ENCODE measurements at places on chromosomes 12 and 14. TPM values are rescaled to one million over a fixed set of nuclear protein-coding genes. Genes with fewer than 3 reads are reported as not detected.

- H3K4me1 ChIP-seq = peaks cover 6% of the 10 kb centered on the region
- peaks cover 2% of the 10 kb centered on the region for H3K27me3 ChIP-seq
- no peak for DNase-seq
Observed at GRCh38 chr12:132163911-132164288, 19.6 kb downstream of the NOC4L start.

DNA sequence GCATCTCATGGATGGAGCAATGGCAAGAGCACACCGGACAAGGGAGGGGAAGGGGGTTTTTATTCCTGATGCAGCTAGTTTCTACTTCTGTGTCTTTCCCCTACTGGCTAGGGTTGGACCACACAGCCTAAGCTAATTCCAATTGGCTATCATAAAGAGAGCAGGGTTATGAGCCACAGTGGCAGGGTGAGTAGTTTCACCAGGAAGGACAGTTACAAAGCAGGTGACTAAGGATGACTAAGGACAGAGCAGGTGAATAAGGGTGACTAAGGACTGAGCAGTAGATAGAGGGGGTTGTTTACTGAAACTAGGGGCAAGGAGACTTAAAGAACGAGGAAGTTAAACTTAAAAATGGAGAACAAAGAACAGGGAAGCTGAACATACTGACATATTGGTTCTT is 321.4 kb upstream of the SEL1L start:
- H3K36me3 ChIP-seq = peaks cover 9% of the 10 kb centered on the region
- H3K4me3 ChIP-seq = no peak overlapping the region
- DNase-seq = no peak
- no peak overlapping the region for H3K27ac ChIP-seq

DNA sequence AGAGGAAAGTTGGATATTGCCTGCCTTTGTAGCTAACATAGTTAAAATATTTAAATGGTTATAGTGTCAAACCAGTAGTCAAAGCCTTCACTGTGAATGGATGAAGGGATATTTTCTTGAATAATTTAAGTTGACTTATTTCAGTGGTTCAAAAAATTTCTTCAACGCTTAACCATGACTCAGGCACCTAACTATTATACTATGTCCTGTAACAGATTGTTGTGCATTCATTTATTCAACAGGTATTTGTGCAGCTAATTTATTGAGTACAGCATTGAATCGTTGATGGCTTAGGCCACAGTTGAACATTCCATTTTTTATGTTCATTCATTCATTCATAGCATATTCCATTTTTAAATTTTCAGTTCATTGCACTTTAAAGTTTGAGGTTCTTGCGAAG is 9.2 kb downstream of the HIF1A start:
- H3K36me3 ChIP-seq = no peaks in the 10 kb centered on the region
- H3K4me1 ChIP-seq = peaks cover 78% of the 10 kb centered on the region
- no peak overlapping the region for H3K4me3 ChIP-seq
- no peak for DNase-seq
- H3K27ac ChIP-seq = no peak overlapping the region

- no peak for DNase-seq
- no peak overlapping the region for H3K27ac ChIP-seq
- no peaks in the 10 kb centered on the region for H3K27me3 ChIP-seq
- H3K36me3 ChIP-seq = no peaks in the 10 kb centered on the region
- H3K4me1 ChIP-seq = no peaks in the 10 kb centered on the region
Observed at GRCh38 chr14:88533064-88533602, 21.7 kb downstream of the PTPN21 start.

The PNMA1 gene
- 39.2 TPM for polyA plus RNA-seq

GRCh38 chr14:20197459-20197858 is 6.8 kb downstream of the OR11G2 start:
- H3K27me3 ChIP-seq = peaks cover 3% of the 10 kb centered on the region
- H3K27ac ChIP-seq = no peak overlapping the region
- no peak overlapping the region for H3K4me3 ChIP-seq
- no peak for DNase-seq
- no peaks in the 10 kb centered on the region for H3K4me1 ChIP-seq
- H3K36me3 ChIP-seq = no peaks in the 10 kb centered on the region

DNA sequence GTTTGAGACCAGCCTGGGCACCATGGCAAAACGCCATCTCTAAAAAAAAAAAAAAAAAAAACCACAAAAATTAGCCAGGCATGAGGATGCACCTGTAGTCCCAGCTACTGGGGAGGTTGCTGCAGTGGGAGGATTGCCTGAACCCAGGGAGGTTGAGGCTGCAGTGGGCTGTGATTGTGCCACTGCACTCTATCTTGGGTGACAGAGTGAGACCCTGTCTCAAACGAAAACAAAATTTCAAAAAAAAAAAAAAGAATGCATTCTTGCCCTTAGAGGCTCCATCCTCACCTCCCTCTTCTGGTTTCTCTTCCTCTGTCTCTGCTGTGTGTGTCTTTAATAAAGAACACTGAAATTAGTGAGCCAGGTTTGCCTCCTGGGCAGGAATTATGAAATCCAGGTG is 107.8 kb downstream of the VCPKMT start:
- H3K36me3 ChIP-seq = peaks cover 11% of the 10 kb centered on the region
- peaks cover 16% of the 10 kb centered on the region for H3K4me1 ChIP-seq
- H3K4me3 ChIP-seq = no peak overlapping the region
- H3K27ac ChIP-seq = no peak overlapping the region
- DNase-seq = no peak
- H3K27me3 ChIP-seq = no peaks in the 10 kb centered on the region

The CLEC2B gene
- polyA plus RNA-seq = 92.8 TPM

DNA sequence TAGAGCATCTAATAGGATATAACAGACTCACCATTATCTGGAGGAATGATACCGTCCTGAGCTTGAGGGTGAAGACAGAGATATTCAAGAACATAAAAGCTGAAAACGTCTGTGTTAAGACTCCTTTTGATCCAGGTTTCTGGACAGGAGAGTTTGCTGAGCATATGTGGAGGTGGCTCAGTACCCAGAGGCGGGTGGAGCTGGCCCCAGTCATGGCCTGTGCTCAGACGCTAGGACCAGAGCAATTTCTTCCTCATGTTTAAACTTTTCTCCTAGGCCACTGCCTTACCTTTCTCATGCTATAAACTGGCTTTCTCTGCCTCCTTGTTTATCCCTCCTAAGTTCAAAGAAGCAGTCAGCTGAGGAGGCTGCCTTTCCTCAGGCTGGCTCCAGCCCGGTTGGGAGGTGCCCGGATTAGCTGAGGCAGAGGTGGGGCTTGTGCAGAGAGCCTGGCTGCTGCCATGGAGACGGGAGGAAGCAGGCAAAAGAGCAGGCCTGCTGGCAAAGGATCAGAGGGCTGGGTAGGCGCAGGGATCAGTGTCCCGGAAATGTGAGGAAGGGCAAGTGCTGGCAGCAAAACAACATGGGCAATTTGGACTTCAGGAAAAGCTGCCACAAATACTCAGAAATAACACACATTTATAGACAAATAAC is 13.7 kb downstream of the COA8 start:
- H3K4me3 ChIP-seq = no peak overlapping the region
- DNase-seq = no peak
- peaks cover 15% of the 10 kb centered on the region for H3K36me3 ChIP-seq

The P3H3 gene
- polyA plus RNA-seq = not detected

The CACNA2D4 gene
- polyA plus RNA-seq = 20.0 TPM

The ERP27 gene
- 2.5 TPM for polyA plus RNA-seq

DNA sequence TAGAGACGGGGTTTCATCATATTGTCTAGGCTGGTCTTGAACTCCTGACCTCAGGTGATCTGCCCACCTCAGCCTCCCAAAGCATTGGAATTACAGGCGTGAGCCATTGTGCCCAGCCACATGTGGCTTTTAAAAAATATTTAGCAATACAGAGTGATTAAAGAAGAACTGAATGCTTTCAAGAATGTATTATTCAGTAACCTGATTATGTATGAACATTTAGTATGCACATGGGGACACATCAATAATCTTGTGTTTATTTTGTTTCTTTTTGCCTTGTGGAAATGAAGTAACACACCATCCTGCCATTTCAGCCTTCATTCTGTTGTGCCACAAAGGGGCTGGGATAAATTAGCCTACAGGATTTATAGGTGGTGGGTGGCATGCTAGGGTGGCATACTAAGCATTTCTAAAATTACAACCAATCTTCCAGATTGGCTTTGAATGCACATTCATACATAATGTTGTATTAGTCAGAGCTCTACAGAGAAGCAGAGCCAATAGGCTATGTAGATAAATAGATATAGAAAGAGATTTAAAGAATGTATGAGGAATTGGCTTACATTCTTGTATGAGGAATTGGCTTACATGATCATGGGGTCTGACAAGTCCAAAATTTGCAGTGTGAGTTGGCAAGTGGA is 25.5 kb upstream of the TXNRD1 start:
- H3K27ac ChIP-seq = no peak overlapping the region
- H3K4me3 ChIP-seq = no peak overlapping the region
- H3K27me3 ChIP-seq = no peaks in the 10 kb centered on the region
- no peak for DNase-seq

The FGD4 gene
- 0.39 TPM for polyA plus RNA-seq

DNA sequence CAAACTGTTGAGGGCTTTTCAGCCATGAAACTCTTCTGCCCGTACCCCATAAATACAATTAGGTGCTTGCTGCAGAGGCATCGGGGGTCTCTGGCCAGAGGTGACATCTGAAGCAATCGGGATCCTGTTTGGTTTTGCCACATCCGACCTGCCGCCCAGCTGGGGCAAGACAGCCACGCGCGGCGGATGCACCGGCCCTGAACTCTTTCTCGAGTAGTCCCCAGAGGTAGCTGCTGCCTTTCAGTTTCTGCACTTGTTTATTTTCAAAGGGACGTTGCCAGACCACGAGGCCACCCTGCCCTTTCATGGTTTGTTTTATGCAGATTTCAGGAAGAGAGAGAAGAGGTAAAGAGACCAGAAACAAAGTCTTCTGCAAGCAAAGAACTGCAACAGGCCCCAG is 10.6 kb upstream of the MLXIP start:
- peak overlapping the region; percentile 82 for H3K4me3 ChIP-seq
- H3K36me3 ChIP-seq = no peaks in the 10 kb centered on the region
- DNase-seq = peak; percentile 58
- H3K27ac ChIP-seq = peak overlapping the region; percentile 77
- peaks cover 1% of the 10 kb centered on the region for H3K27me3 ChIP-seq

- no peak overlapping the region for H3K4me3 ChIP-seq
- no peak for DNase-seq
- peaks cover 8% of the 10 kb centered on the region for H3K36me3 ChIP-seq
- H3K27ac ChIP-seq = no peak overlapping the region
- no peaks in the 10 kb centered on the region for H3K27me3 ChIP-seq
Observed at GRCh38 chr12:51357374-51358047, 11.0 kb upstream of the CELA1 start.

GRCh38 chr12:79841248-79841877 is 93.5 kb downstream of the PPP1R12A start:
- peaks cover 52% of the 10 kb centered on the region for H3K4me1 ChIP-seq
- H3K4me3 ChIP-seq = peak overlapping the region; percentile 51
- no peak for DNase-seq

The DNAI7 gene
- not detected for polyA plus RNA-seq

GRCh38 chr12:108004319-108004718 is 124.8 kb upstream of the WSCD2 start:
- no peak for DNase-seq
- no peak overlapping the region for H3K4me3 ChIP-seq
- peaks cover 7% of the 10 kb centered on the region for H3K27me3 ChIP-seq

The ALDH1L2 gene
- not detected for polyA plus RNA-seq

DNA sequence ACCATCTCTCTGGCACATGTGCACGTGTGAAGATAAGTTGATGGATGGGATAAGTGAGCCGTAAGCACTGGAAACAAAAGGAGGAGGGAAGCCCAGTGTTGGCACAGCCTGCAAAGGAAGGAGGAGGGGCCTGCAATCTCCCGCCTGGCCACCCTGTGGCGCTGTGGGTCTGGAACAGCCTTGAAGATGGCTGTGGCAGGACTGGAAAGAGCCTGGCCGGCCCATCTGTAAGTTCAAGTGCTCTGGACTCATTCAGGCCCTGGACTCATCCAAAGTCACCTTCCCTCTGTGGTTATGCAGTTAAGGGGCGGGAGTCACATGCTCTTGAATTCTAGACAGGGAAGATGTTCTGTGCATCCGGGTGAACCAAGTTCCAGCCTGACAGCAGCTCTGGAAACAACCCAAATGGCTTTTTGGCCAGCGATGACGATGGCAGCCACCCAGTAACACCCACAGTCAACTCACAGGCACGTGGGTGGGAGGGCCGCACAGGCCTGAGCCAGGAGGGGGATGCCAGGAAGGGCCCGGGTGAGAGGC is 50.4 kb downstream of the CHGA start:
- H3K27me3 ChIP-seq = peaks cover 1% of the 10 kb centered on the region
- peaks cover 27% of the 10 kb centered on the region for H3K36me3 ChIP-seq
- no peak overlapping the region for H3K27ac ChIP-seq

DNA sequence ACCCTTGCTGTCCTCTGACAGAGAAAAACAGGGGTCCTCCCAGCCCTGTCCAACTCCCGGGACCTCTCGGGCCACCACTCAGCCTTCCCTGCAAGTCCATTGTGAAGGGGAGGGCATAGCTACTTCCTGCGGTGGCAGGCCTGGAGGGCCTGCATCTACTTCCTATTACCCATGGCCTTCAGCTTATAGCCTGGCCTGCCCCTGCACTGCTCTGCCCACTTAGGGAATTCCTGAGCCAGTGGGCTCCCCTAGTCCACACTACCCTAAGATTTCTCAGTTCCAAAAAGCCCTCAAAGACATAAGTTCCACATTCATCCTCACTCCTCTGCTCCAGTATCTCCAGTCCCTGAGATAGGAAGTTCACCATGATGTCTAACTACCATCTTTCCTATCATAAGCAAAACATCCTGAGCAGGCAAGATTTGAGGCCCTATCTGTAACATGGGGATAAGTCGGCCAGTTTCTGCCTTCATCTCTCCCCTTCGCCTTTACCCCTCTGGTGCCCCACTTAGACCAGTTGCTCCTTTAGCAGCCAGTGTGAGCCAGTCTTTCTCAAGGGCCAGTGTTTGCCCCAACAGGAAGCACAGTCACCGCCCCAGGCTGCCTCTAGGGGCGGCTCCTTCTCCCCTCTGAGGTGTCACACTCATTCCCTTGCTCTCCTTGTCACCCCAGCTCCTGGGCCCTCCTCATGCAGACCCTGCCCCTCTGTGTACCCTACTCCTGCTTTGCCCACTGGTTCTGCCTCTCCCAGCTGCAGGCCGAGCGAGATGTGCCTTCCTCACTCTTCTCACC is 10.9 kb downstream of the HDAC7 start:
- no peaks in the 10 kb centered on the region for H3K36me3 ChIP-seq
- H3K4me1 ChIP-seq = peaks cover 98% of the 10 kb centered on the region
- H3K4me3 ChIP-seq = peak overlapping the region; percentile 83

The GLIPR1L1 gene
- not detected for polyA plus RNA-seq

- no peak for DNase-seq
- H3K4me3 ChIP-seq = no peak overlapping the region
- H3K27me3 ChIP-seq = peaks cover 14% of the 10 kb centered on the region
- no peaks in the 10 kb centered on the region for H3K4me1 ChIP-seq
Observed at GRCh38 chr12:10110256-10110844, 11.6 kb upstream of the CLEC1A start.

GRCh38 chr14:49427117-49427516 is 159.1 kb downstream of the RPS29 start:
- no peaks in the 10 kb centered on the region for H3K36me3 ChIP-seq
- peaks cover 3% of the 10 kb centered on the region for H3K27me3 ChIP-seq
- no peaks in the 10 kb centered on the region for H3K4me1 ChIP-seq

Data from immature natural killer cell (primary cell).